ENCODE measurements at places on chromosomes 13 and 19.

GRCh38 chr13:79490326-79490725 lies 9.4 kb downstream of the NDFIP2 start:
- no peak for DNase-seq

- DNase-seq = no peak
Measured at GRCh38 chr19:47649588-47649987, 40.7 kb downstream of the BICRA start.

DNA sequence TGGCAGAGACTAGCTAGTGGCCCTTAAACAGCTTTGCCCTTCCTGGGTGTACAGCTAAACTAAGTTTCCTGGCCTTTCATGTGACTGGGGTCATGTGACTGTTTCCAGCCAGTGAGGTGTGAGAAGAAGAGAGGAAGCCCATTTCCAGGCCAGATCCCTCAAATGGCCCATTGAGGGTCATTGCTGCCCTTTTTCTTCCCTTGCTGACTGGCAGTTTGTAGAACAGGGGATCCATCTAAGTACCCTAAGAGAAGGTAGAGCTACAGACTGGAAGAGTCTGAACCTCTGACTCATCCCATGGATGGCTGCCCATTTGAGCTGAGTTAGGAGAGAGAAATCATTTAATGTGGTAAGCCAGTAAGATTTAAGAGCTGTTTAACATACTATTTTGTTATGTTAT lies 2.8 kb downstream of the SWSAP1 start:
- no peak for DNase-seq

GRCh38 chr19:50050406-50051227 lies 24.8 kb downstream of the ZNF473 start:
- DNase-seq = peak; percentile 46

- DNase-seq = no peak
Measured at GRCh38 chr13:98490195-98490836, 86.6 kb downstream of the STK24 start.

DNA sequence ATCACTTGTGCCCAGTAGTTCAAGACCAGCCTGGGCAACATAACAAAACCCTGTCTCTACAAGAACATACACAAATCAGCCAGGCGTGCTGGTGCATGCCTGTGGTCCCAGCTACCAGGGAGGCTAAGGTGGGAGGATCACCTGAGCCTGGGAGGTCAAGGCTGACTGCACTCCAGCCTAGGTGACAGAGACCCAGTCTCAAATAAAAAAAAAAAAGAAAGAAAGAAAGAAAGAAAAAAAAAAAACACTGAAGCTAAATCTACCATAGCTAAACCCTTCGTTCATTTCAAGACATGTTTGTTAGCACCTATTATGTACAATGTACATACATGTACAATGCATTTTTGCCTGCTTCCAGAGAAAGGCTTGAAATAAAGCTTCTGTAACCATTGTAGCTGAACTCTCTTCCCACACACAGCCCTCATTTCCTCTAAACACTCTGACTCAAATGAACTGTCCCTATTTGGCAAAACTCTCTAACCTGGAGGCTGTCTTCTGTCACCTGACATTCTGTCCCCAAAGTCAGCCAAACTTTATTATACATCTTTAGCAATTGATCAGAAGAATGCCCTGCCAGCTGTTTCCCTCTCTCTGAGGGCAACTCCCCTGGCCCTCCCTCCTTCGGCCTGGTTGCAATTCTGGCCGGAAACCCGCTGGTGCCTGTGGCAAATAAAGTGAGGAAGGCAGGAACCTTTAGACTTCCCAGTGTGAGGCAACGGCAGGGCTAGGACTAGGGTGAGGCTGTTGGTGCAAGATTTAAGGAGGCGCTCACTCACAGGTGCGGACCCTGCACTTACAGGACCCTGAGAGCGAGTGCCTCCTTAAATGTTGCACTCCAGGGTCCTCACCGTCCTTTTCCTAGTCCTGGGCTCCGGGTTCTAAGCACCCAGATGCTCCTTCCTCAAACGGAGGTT lies 1.8 kb downstream of the ETHE1 start:
- DNase-seq = no peak

DNA sequence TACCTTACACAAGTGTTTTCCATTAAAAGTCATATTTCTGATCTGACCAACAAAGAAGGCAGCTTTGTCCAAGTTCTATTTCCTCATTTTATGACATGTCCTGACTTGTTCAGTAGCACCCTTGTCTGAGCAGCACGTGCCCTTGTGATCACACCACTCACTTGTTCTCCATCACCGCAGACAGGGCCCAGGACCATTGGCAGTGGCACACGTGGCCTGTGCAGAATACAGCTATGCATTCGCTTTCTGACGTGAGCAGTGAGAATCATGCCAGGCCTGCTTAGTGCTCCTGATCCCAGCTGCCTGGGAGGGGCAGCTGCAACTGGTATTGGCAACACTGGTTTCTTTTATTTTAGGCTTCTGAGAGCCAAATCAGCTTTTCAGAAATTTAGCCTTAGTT lies 134.2 kb downstream of the FRY start:
- DNase-seq = no peak

- DNase-seq = no peak
Measured at GRCh38 chr13:30785191-30785850, 50.0 kb downstream of the ALOX5AP start.

DNA sequence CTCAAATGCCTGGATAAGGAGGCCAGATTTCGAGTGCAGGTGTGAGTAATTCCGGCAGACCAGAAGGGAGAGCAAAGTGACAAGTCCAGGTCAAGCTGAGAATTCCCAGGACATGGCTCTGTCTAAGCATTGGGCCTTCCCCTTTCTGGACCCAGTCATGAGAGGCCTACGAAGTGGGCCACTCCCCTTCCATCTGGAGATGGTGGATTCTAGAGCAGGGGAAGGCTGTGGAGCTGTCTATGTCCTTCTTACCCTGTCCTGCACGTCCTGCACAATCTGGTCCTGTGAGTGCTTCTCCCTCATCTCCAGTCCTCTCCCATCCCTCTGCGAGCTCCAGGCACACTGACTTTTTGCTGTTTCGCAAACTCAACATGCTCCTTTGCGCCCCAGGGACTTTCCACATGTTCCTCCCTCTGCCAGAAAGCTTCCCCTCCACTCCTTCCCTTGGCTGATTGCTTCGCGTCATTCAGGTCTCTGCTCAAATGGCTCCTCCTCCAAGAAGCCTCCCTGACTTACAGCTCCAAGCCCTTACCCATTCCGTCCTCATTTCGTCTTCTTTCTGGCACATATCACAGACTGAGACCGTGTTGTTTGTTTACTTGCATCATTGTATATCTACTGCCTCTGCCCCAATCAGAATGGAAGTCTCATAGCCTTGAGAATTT lies 193.2 kb downstream of the URI1 start:
- no peak for DNase-seq

DNA sequence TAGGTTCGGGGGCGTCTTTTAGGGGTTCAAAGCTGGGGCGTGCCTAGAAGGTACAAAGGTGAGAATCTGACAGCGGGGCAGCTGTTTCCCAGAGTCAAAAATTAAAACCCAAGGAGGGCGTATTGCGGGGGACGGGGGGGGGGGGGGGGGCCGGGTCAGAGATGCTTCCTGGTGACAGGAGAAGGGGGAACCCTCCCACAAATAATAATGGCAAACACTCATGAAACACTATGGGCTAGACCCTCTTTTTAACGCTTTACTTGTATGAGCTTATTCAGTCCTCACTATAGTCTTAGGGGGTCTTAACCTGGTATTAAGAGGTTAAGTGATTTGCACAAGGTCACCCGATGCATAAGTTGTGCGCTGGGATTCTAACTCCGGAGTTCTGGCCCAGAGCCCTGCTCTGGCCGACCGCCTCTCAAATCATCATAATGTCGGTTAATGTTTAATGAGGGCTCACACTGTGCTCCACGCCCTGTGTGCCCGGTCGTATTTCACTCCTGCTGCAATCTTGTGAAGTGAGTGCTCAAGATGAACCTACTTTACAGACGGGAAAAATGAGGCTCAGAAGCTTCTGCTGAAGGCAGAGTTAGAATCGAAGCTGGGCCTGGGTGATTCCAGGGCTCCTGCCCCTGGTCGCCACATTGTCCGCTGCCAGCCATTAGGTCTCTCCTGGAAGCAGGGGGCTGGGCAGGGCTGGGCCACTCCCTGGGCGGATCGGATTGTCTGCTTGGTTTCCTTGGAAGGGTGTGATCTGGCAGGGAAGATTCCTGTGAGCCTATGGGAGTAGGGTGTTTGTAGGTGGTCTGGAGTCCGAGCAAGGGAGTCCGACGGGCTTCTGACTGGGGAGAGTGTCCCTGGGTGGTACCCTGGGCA lies 964 bp downstream of the PAK4 start:
- DNase-seq = no peak
